ENCODE measurements at places on chromosomes 5 and 9.
A peak's percentile ranks its signal among the peaks of the same experiment; 100 is the strongest.

DNA sequence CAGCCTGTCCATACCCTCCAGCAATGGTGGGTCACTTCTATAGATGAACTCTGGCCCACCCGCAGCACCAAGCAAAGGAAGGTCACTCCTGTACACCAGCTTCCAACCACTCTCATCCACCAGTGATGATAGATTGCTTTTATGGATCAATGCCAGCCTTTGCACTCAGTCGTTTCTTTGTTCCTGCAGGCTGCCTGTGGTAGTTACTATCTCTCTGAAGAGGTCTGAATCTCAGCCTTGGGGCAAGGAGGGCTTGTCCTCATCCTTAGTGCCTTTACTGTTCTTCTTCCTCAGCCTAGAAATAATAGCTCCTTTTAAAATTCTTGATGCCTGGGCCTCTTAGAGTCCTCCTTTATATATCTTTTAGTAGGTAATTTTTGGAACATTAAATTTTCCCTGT lies 100.8 kb downstream of the TMC1 start:
- no peak for DNase-seq

GRCh38 chr9:107397076-107398044 lies 92.2 kb downstream of the KLF4 start:
- no peak for DNase-seq

GRCh38 chr5:150579462-150580400 lies 60.7 kb upstream of the SYNPO start:
- no peak for DNase-seq

- no peak for DNase-seq
Measured at GRCh38 chr9:76314321-76314720, 79.9 kb downstream of the RFK start.

GRCh38 chr9:109124121-109124520 lies 4.4 kb upstream of the TMEM245 start:
- DNase-seq: no peak

DNA sequence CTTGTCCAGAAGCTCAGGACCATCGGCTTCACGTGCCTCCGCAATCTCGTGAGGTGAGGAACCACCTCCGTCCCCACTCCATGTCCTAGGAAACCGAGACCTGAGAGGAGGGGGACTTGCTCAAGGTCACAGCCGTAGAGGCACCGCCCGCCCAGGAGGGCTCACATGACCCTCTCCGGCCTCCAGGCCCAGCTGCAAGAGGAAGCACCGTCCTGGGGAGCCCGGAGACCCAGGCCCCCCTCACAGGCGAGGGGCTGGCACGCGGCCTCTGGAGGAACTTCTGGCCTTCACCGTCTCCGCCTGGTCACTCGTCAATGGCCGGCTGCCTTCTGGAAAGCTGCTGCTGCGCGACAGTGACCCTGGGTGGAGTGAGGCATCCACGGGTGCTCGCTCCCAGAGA lies 24.2 kb downstream of the FAM78A start:
- DNase-seq: no peak

DNA sequence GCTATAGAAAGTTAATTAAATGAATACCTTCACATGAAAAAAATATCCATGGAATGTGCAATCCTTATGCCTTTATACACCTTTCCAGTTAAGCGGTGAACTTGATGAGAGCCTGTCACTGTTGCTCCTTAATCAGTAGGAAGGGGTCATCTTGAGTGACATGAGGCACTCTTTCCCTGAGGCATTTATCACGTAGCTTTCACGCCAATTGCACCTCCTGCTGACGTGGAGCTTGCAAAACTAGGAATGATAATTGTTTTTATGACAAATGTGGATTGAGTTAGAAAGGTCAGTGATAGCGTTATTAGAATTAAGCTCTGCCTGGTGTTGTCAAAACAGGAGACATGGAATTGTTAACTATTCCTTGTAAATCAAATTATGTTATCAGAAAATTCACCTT lies 79.7 kb downstream of the SLF1 start:
- DNase-seq: no peak

- DNase-seq: no peak
Measured at GRCh38 chr5:103487218-103487617, 75.4 kb downstream of the NUDT12 start.

DNA sequence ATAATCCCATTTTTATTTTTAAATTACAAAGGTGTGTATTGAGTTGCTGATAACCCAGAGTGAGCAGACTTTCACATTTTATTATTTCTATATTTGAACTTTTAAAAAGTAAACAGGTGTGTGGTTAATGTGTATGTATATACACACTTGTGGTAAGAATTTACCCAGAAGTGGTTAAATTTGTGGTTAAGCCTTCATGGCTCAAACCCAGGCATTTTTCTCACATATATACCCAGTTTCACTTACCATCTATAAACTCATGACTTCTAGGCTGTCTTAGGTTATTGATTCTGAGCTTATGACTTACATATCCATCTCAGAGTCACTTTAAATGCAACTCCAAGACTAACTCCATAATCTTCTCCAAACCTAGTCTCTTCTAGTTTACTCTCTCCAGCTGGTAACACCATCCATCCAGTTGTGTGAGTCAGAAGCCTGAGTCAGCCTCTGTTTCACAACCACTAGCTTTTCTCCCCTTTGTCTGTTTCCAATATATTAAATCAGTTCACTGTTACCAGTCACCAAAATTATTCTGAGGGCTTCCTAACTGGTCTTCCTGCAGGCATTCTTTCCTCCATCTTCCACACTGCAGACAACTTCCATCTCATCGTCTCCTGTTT lies 20.2 kb downstream of the ZBED3 start:
- no peak for DNase-seq

DNA sequence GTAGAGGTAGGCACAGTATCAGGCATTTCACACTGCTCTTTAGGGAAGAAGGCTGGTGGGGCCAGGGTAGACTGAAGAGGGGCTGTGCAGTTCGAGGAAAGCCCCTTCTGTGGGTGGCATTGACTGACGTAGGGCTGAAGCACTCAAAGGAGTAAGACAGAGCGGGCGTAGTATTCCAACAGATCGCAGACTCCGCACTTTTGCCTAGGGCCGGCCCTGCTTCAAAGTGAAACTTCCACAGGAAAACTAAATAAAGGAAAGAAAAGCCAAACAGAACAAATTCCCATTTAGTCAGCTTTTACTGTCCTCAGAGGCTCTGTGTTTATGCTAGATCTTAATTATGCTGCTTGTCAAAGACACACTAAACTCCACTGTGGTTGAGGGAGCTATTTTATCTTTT lies 493.0 kb upstream of the WWC1 start:
- no peak for DNase-seq

DNA sequence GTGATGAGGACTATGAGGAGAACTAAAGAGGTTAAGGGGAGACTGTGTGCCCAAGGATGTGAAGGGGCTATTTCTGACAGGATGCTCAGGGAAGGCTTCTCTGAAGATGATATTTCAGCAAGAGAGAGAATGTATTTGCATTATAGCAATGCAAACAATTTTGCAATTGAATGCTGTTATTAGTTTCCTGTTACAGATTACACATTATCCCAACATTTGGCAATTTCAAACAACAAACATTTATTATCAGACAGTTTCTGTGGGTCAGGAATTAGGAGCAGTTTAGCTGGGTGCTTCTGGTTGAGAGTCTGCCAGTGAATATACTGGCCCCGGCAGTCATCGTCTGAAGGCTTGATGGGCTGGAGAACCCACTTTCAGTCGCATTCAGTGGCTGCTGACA lies 228.0 kb downstream of the MARCHF11 start:
- no peak for DNase-seq

- DNase-seq: no peak
Measured at GRCh38 chr9:119941091-119941490, 571.9 kb upstream of the BRINP1 start.

GRCh38 chr9:124174433-124174832 lies 83.3 kb upstream of the NEK6 start:
- no peak for DNase-seq

DNA sequence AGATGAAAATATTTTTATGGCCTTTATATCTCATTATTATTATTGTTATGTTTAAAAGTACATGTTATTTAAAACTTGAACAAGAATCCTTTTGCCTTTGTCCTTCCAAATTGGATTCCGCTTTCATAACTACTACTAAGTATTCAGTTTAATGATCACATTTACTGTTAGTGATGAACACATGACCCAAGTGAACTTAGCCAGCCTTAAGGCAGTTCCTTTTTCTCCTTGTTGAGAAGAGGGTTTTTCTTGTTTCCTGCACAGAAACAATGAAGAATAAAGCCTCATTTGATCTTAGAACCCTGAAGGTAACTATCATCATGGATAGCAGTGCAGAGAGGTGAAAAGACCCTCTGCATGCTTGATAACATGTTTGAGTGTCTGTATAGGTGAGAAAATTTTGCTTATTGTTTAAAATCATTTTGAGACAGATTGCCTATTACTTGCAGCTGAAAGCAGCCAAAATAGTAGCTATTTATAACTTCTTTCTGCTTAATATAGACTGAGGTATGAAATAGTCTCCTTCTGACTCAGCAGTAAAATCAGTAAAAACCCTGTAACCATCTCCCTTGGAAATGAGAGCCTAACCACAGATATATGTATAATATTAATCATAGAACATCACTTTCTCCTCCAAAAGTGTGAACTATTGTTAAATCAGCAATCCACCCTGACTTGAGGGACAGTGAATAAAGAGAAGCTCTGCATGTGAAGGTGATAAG lies 266.2 kb downstream of the SPATA31D1 start:
- no peak for DNase-seq

GRCh38 chr9:30944225-30944569 lies 1440.2 kb upstream of the ACO1 start:
- DNase-seq: no peak

- no peak for DNase-seq
Measured at GRCh38 chr5:76582230-76583162, 40.7 kb downstream of the F2RL2 start.

- no peak for DNase-seq
Measured at GRCh38 chr5:44659334-44659733, 149.4 kb upstream of the MRPS30 start.

DNA sequence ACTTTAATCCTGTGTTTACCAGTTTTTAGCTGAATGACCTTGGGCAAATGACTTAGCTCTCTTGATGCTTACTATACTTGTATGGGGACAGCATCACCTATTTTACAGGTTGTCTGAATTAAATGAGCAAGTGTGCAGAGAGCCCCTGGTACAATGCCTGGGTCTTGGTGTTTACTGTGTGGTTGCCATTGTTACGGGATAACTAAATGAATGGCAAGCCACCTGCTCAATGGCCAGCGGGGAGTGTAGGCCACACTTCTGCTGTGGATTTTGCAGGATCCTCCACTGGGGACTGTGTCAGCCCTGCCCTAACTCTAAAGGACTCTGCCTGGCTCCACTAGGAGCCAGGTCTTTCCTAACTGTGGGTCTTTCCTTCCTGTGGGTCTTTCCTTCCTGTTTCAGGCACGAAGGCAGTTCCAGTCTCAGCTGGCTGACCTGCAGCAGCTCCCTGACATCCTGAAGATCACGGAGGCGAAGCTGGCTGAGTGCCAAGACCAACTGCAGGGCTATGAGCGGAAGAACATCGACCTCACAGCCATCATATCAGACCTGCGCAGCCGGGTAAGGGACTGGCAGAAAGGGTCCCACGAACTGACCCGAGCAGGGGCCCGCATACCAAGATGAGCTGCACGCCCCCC lies 10.3 kb upstream of the GLE1 start:
- no peak for DNase-seq

DNA sequence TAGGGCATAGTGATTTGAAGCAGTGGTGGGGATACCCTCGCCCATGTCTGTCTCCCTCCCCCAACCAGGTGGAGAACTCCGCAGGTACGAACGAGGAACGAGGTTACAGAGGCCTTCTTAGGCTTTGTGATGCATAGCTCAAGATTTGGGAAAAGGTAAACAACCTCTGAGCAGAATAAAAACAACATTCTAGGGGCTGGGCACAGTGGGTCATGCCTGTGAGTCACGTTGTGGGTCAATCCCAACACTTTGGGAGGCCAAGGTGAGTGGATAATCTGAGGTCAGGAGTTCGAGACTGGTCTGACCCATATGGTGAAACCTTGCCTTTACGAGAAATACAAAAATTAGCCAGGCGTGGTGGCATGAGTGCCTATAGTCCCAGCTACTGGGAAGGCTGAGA lies 3.6 kb upstream of the LCP2 start:
- DNase-seq: no peak

- DNase-seq: no peak
Measured at GRCh38 chr5:143680672-143681259, 131.2 kb upstream of the HMHB1 start.

- DNase-seq: no peak
Measured at GRCh38 chr9:114098936-114099668, at the start of gene KIF12. Gene KIF12 (minus strand): TSS chr9:114099292. CDS start chr9:114099276, 16 bp downstream.

GRCh38 chr5:173341961-173342430 lies 13.8 kb upstream of the STC2 start:
- no peak for DNase-seq

GRCh38 chr9:137053944-137054931 lies at the start of gene ENTPD2:
Gene ENTPD2 (minus strand): TSS chr9:137054061. CDS start chr9:137053997, 64 bp downstream.
- peak; percentile 51 for DNase-seq

- no peak for DNase-seq
Measured at GRCh38 chr5:143445776-143446175, 42.3 kb upstream of the NR3C1 start.

DNA sequence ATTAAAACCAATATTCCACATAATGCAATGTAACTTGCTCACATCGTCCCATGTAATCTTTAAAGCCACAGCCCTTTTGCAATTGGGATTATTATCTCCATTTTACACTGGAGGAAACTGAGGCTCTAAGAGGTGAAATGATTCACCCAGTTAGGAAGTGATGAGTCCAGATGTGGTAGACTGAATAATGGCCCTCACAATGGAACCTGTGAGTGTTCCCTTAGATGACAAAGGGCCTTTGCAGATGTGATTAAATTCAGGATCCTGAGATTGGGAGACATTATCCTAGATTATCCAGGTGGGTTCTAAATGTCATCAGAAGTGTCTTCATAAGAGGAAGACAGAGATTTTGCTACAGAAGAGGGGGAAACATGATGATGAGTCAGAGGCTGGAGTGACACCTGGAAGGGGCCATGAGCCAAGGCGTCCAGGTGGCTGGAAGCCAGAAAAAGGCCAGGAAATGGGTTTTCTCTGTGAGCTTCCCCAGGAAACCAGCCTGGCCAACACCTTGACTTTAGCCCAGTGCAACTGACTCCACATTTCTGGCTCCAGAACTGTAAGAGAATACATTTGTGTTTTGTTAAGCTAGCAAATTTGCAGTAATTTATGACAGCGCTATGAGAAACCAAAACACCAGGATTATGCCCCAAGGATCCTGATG lies 139.1 kb downstream of the KCNIP1 start:
- no peak for DNase-seq

- DNase-seq: no peak
Measured at GRCh38 chr9:137237759-137238726, 3.0 kb upstream of the TUBB4B start.

DNA sequence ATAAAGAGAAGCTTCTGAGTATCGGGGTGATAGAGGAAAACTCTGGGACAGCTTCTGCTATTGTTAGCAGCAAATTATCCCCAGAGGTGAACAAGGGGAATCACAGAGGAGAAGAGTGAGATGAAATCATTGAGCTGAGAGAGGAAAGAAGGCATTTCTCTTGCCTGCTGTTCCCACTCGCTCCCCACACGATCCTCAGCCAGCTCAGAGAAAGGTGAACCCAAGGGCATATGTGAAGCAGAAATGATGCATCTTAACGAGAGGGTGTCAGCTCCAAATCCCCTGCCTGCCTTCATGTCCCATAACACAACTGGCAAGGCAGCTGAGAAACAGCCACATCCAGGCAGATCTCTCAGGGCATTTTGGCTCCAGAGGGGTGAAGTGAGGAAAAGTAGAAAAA lies 111.6 kb downstream of the BRINP1 start:
- no peak for DNase-seq
